ENCODE measurements at places on chromosomes 4 and X. TPM values are rescaled to one million over a fixed set of nuclear protein-coding genes. Genes with fewer than 3 reads are reported as not detected.
A peak's percentile ranks its signal among the peaks of the same experiment; 100 is the strongest.

GRCh38 chr4:148065075-148065474, 333.2 kb downstream of the ARHGAP10 start:
- no peak for ATAC-seq

GRCh38 chr4:94650690-94651089, 107.1 kb upstream of the BMPR1B start:
- no peak for ATAC-seq

- peak; percentile 35 for ATAC-seq
Measured at GRCh38 chr4:89894649-89895550, at the start of gene MMRN1. Gene MMRN1, plus strand, starts transcription at chr4:89894854. Its CDS starts 118 bp downstream, at chr4:89894972.

Gene NDUFB11
- total RNA-seq, result 94.4 TPM

- ATAC-seq, result no peak
Measured at GRCh38 chr4:77714514-77714913, 104.7 kb downstream of the CNOT6L start.

DNA sequence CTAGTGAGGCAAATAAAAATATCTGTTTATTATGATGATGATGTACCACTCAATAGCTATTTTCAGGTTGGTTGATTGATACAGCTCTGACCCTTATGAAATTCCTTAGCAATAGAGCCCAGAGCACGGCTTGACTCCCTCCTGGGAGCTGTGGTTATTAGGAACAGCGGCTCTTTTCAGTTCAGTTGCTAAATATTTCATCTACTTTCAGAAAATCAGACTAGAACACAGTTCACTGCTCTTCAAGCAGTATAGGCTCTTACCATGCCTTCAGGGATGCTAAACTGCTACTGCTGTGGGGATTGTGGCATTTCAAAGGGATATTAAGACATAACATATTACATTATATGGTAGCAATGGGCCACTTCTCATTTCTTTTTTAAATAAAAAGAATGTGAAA, 218.8 kb downstream of the SNCA start:
- ATAC-seq, result no peak
